ENCODE measurements at places on chromosomes 2 and 18. TPM values are rescaled to one million over a fixed set of nuclear protein-coding genes. Genes with fewer than 3 reads are reported as not detected.

GRCh38 chr2:200171731-200172482 lies 134.6 kb upstream of the SPATS2L start:
- H3K27me3 ChIP-seq = no peaks in the 10 kb centered on the region
- H3K27ac ChIP-seq = peak overlapping the region; percentile 81
- no peaks in the 10 kb centered on the region for H3K36me3 ChIP-seq
- peaks cover 44% of the 10 kb centered on the region for H3K4me1 ChIP-seq
- H3K4me3 ChIP-seq = no peak overlapping the region
- DNase-seq = no peak

- DNase-seq = no peak
- peaks cover 14% of the 10 kb centered on the region for H3K4me1 ChIP-seq
- no peak overlapping the region for H3K27ac ChIP-seq
- H3K27me3 ChIP-seq = no peaks in the 10 kb centered on the region
Observed at GRCh38 chr2:179569831-179570233, 291.6 kb downstream of the ZNF385B start.

DNA sequence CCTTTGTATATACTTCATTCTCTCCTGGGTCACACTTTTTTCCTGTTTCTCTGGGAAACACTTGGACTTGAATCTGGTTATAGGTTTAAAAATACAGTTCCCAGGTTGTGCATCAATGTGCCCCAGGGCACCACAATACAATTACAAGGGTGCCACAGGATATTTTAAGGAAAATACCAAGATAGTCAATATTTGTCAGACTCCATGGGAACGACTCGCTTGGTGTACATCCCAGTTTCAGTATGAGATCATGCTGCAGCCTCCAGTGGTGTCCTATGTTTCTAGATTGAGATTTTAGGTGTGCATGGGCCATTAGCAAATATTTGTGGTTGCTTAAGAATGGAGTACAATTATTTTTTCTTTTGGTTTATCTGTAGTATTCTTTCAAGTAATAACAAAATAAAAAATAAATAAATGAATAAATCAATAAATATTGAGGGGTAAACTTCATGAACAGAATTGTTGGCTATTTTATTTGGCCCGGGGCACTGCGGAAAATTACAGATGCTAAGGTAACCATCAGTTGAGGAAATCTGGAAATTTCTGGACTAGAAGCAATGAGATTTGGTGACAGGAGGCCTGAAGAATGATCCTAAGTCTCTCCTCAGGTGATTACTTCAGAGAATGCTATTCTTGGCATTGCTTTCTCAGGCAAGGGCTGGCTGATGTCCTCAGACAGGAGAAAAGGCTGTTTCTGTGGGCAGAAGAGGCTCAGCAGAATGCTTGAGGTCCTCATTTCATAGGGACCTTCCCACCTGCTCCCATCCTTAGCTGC lies 649.3 kb upstream of the SOX11 start:
- H3K4me1 ChIP-seq = no peaks in the 10 kb centered on the region
- no peak for DNase-seq
- no peak overlapping the region for H3K4me3 ChIP-seq
- no peak overlapping the region for H3K27ac ChIP-seq
- H3K36me3 ChIP-seq = no peaks in the 10 kb centered on the region

DNA sequence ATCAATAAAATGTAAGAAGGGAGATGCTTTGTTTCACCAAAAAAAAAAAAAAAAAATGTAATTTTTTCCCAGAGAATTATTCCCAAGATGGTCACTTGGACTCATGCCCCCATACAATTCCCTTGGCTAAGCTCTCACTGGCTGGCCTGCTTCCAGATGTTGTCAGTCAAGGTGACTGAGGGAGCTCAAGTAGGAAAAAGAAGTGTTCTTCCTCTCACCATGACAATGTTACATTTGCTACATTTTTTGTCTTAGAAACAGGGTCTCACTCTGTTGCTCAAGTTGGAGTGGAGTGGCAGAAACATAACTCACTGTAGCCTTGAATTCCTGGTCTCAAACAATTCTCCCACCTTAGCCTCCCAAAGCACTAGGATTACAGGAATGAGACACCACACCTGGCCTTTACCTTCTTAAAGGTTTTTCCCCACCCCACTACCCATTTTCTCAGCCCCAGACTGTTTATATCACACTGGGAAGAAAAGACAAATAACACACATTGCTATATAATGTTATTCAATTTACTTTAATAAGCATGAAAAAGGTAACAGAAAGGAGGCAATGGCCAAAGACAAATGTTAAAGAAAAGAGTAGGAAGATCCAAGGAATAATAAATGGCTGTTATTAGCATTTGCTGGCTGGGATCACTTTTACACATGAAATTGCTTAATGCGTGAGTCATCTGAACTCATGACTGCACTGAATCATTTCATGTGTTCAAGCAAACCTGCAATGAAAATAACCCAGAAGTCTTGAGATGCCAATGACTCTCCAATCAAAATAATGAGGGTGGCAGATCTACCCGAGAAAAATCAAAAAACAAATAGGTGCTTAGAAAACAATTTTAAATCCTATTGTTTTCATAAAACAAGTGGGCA lies 45.2 kb downstream of the ACVR1 start:
- peaks cover 5% of the 10 kb centered on the region for H3K36me3 ChIP-seq
- DNase-seq = no peak
- no peaks in the 10 kb centered on the region for H3K27me3 ChIP-seq
- peaks cover 47% of the 10 kb centered on the region for H3K4me1 ChIP-seq
- peak overlapping the region; percentile 53 for H3K4me3 ChIP-seq
- H3K27ac ChIP-seq = peak overlapping the region; percentile 99

DNA sequence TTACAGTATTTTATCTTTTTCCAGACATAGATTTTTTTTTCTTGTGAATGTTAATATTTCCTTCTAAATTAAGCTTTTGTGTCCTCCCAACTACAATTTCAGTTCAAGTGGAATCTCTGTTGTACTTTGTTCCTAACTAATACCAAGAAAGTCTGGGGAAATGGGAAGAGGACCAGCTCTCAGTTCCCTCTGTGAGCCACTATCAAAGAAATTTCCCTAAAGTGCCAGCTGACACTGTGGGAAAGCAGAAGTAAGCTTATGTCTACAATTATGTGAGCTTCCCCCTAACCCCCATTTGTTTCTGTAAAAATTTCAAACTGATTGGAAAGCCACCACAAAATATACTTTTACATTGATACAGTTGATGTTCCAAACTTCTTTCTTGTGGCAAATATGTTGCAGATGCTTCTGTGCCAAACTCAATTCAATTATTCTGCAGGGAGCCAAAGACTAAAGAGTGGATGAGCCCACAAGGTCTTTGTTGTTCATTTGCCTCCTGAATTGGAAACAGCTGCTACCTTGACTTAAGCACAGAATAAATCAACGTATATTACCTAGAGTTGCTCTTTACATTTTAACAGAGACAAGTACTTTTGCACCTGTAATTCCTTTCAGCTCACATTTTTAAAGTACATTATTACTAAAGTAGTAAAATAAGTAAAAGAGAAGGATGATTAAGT lies 306.6 kb downstream of the PTH2R start:
- no peaks in the 10 kb centered on the region for H3K4me1 ChIP-seq
- H3K4me3 ChIP-seq = no peak overlapping the region
- no peak overlapping the region for H3K27ac ChIP-seq
- H3K27me3 ChIP-seq = no peaks in the 10 kb centered on the region
- H3K36me3 ChIP-seq = no peaks in the 10 kb centered on the region
- DNase-seq = no peak

DNA sequence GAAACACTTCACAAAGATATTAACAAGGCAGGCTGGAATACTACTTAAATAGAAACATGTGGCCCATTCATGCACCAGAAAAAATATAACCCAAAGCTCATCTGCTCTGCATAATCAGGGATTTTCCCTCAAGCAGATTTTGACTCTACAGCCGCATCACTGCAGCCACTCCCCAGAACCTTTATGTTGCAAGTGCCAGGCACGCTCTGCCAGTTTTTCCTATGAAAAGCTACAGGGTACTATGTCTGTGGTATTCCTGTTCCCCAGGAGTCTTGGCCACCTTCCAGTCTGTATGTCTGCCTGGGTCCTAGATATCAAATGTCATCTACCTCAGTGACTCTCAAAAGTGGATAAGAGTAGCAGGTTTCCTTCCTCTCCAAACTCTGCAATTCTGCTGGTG lies 3.8 kb downstream of the COA5 start:
- no peaks in the 10 kb centered on the region for H3K27me3 ChIP-seq
- no peak overlapping the region for H3K27ac ChIP-seq
- DNase-seq = no peak
- no peak overlapping the region for H3K4me3 ChIP-seq
- peaks cover 21% of the 10 kb centered on the region for H3K36me3 ChIP-seq
- peaks cover 36% of the 10 kb centered on the region for H3K4me1 ChIP-seq

DNA sequence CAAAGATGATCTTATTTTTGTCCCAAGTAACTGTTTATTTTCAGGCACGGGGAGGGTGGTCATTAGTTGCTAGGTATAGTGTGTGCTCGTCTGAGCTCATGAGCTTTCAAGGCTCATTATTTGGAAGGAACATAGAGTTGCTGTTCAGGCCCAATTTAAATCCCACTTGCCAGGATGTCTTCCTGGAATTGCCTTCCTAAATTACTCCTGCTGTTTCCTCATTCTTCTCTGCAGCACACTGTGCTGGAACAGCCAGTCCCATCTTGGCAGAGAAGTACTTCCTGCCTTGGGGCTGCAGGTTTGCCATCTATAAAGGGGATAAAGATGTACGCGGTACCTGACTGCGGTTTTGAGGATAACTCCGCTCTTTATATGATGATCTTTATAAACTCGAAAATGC lies 37.3 kb downstream of the GREB1 start:
- no peak for DNase-seq
- H3K4me3 ChIP-seq = no peak overlapping the region
- H3K27ac ChIP-seq = no peak overlapping the region
- H3K4me1 ChIP-seq = peaks cover 9% of the 10 kb centered on the region

GRCh38 chr2:191165176-191165643 lies 14.4 kb upstream of the STAT4 start:
- H3K4me3 ChIP-seq = no peak overlapping the region
- peaks cover 7% of the 10 kb centered on the region for H3K27me3 ChIP-seq
- peaks cover 45% of the 10 kb centered on the region for H3K4me1 ChIP-seq
- no peaks in the 10 kb centered on the region for H3K36me3 ChIP-seq
- no peak for DNase-seq

DNA sequence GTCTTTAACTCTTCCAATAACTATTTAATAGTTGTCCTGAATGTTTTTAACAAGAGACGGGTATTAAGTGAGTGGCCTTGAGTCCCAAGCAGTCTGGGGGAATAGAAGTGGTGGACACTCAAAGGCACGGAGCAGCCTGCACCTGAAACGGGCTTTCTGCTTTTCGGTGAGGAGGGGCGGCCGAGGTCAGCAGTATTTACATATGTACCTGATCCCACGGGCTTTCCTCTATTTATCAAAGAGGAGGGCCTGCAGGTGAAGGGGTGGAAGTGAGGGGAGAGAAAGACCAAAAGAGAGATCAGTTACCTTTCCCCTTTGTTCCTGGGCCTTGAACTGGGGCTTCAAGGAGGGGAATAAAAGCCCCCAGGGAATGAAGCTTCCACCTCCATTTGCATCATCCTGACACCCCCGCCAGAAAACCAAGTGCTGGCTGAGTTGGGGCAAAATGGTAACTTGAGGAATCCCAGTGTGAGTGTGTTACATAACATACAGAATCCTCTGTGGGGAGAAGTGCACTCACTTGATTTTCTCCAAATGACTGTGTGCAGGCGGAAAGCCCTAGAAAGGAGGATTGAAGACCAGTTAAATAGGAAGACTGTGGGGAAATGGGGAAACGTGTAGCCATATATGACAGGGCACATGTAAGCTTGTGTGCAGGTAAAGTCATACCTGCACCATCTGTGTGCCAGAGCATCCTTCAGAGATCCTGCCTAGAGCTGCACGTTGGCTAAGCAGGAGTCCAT lies 12.4 kb downstream of the POU3F3 start:
- H3K27me3 ChIP-seq = peaks cover 24% of the 10 kb centered on the region
- no peak overlapping the region for H3K4me3 ChIP-seq
- peaks cover 25% of the 10 kb centered on the region for H3K4me1 ChIP-seq
- H3K27ac ChIP-seq = no peak overlapping the region
- peaks cover 2% of the 10 kb centered on the region for H3K36me3 ChIP-seq
- DNase-seq = no peak

DNA sequence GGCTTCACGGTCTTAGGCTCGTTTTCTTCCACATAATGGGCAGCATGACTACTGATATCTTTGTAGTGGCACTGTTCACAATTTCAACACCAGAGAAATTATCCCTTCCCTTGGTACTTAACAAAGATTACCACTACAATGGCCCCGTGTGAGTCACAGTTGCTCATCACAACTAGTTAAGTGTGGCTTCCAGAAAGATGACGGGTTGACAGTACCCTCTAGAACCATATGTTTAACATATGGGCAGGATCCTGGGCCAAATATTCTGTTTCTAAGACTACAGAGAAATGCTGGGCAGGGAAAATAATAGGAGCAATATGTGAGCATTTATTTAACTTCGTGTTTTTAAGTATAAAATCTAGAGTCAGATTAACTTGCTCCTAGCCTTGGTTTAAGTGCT lies 780.1 kb upstream of the LINC00305 start:
- H3K27me3 ChIP-seq = no peaks in the 10 kb centered on the region
- H3K4me3 ChIP-seq = no peak overlapping the region
- no peak overlapping the region for H3K27ac ChIP-seq
- no peaks in the 10 kb centered on the region for H3K36me3 ChIP-seq
- no peak for DNase-seq

- peaks cover 2% of the 10 kb centered on the region for H3K36me3 ChIP-seq
- no peak for DNase-seq
- peaks cover 8% of the 10 kb centered on the region for H3K4me1 ChIP-seq
- H3K27ac ChIP-seq = no peak overlapping the region
- no peak overlapping the region for H3K4me3 ChIP-seq
- H3K27me3 ChIP-seq = no peaks in the 10 kb centered on the region
Observed at GRCh38 chr2:172179045-172179701, 76.5 kb upstream of the DLX2 start.

DNA sequence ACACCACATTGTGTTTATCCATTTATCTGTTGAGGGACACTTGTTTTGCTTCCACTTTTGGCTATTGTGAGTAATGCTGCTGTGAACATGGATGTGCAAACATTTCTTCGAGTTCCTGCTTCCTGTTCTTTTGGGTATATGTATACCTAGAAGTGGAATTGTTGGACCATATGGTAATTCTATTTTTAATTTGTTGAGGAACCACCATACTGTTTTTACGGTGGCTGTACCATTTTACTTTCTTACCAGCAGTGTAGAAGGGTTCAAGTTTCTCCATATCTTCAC lies 23.1 kb downstream of the ANXA4 start:
- no peak overlapping the region for H3K4me3 ChIP-seq
- H3K27me3 ChIP-seq = no peaks in the 10 kb centered on the region
- H3K4me1 ChIP-seq = peaks cover 34% of the 10 kb centered on the region

GRCh38 chr2:48566592-48567310 lies 36.8 kb downstream of the STON1 start:
- H3K4me3 ChIP-seq = peak overlapping the region; percentile 1
- H3K27ac ChIP-seq = peak overlapping the region; percentile 43
- no peaks in the 10 kb centered on the region for H3K27me3 ChIP-seq

GRCh38 chr2:3516831-3517230 lies 2.5 kb downstream of the ADI1 start:
- no peak overlapping the region for H3K27ac ChIP-seq
- H3K4me1 ChIP-seq = peaks cover 30% of the 10 kb centered on the region
- H3K27me3 ChIP-seq = no peaks in the 10 kb centered on the region
- H3K36me3 ChIP-seq = peaks cover 20% of the 10 kb centered on the region
- peak; percentile 27 for DNase-seq

The LIMS1 gene
- 74.4 TPM for total RNA-seq

The OTOS gene
- not detected for total RNA-seq

The AQP12A gene
- not detected for total RNA-seq

The CCDC148 gene
- total RNA-seq = 2.2 TPM

The MOB4 gene
- 23.1 TPM for total RNA-seq

The DSG4 gene
- not detected for total RNA-seq

The ZNF396 gene
- total RNA-seq = 1.9 TPM

The NCKAP5 gene
- 0.46 TPM for total RNA-seq

The LOXL3 gene
- 58.1 TPM for total RNA-seq

The KLF7 gene
- total RNA-seq = 36.7 TPM

The CAPN13 gene
- not detected for total RNA-seq

The GALNT5 gene
- total RNA-seq = 5.3 TPM

The DPYSL5 gene
- not detected for total RNA-seq

The PLA2R1 gene
- total RNA-seq = 78.9 TPM

The CNDP1 gene
- total RNA-seq = not detected
